ENCODE measurements at places on chromosomes 5 and 9.
A peak's percentile ranks its signal among the peaks of the same experiment; 100 is the strongest.

DNA sequence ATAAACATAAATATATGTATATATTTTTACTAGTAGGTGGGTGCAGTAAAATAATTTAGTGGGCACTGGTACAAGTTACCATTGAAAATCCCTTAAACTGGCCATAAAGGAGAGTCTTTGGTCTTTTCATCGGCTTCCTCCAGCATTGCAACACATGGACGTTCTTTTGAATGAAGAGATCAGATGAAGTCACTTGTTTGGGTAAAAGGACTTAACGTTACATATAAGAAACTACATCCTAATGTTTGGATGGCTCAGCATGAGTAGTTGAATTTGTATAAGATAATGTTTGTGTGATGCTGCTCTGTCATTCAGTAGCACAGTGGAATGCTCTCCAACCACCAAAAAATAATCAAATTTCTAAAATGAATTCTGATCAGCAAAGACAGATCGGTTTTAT, 31.6 kb downstream of the AFAP1L1 start:
- DNase-seq, result no peak

DNA sequence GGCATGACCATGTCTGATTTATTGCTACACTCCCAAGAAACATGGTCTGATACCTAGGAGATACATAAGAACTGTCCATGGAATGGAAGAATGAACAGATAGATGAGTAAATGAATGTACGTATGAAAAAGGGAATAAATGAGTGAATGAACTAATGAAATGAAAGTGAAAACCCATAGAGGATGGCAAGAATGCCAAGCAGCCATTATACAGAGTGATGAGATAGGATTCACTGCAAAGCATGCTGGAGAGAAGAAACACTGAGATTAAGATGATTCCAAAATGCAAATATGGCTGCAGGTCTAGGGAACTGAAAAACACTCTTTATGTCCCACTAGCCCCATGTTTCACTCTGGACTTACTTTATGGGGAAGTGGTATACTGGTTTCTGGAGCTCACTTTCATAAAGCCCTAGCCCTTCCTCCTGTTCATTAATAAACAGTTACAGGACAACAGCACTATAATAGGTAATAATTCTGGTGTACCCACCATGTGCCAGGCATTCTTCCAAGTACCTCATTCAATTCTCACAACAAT, 170.3 kb upstream of the RAD23B start:
- DNase-seq, result no peak

DNA sequence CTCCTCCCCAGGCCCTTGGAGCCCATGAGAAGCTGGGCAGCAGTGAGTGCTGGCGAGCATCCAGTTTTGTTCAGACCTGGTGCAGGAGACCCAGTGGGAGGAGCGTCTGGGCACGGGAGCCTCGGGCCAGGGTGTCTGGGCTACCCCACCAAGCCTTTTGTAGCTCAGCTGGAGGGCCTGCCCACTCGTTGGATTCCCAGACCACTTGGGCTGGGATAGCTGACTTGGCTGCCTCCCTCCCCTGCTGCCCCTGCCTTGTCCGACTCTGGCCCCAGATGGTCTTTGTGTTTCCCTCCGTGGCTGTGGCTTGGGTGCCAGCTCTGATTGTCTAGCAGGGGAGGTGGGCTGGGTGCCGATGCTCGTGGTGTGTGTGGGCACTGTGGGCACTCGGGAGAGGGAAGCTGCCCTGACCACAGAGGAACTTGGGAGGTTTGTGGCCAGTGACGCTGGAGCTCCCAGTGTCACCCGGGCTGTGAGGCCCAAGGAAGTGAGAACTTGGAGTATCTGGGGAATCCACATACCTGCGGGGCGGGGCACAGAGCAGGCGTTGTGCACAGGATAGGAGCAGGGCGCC, 47.3 kb downstream of the WNK2 start:
- DNase-seq, result peak; percentile 72

- no peak for DNase-seq
These were observed 1603.4 kb downstream of the MAT2B start for GRCh38 chr5:165108809-165109208.

- DNase-seq, result no peak
These were observed 104.4 kb downstream of the C5orf15 start for GRCh38 chr5:133863857-133864585.

- no peak for DNase-seq
These were observed 80.0 kb upstream of the CTNND2 start for GRCh38 chr5:11984196-11984595.

Measured in common myeloid progenitor, CD34-positive (primary cell).